ENCODE measurements at places on chromosomes 16 and 17.

- DNase-seq = no peak
These were observed 41.2 kb downstream of the NFAT5 start for GRCh38 chr16:69606985-69607384.

- DNase-seq = no peak
These were observed 172.9 kb downstream of the STX8 start for GRCh38 chr17:9402590-9403199.

DNA sequence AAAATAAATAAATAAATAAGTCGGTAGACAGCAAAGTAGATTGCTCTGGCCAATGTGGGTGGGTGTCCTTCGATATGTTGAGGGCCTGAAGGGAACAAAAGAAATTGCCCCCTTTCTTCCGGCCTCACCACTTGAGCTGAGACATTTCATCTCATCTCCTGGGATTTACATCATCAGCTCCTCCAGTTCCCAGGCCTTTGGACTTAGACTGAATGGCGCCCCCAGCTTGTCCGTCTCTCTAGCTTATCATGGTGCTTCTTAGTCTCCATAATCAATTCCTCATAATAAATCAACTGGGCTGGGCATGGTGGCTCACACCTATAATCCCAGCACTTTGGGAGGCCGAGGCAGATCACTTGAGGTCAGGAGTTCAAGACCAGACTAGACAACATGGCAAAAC, 13.8 kb upstream of the HAP1 start:
- DNase-seq = no peak

DNA sequence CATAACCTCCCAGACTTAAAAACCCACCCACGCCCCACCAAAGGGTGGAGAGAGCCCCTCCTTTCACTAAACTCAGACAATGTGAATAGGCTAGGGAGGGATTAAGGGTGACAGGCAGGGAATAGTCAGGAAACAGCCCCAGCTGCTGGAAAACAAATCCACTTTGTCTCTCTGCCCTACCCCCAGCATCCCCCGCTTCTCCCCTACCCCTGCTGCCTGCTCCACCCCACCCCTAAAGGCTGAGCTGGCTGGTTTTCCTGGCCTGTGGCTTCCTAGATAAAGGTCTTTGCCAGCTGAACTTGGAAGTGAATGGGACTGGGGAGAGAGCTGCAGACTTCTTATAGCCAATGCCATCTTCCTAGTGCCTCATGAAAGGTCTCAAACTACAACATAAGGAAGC, 15.0 kb downstream of the CAVIN1 start:
- DNase-seq = no peak

GRCh38 chr16:50531901-50532300, 16.3 kb upstream of the NKD1 start:
- DNase-seq = no peak

DNA sequence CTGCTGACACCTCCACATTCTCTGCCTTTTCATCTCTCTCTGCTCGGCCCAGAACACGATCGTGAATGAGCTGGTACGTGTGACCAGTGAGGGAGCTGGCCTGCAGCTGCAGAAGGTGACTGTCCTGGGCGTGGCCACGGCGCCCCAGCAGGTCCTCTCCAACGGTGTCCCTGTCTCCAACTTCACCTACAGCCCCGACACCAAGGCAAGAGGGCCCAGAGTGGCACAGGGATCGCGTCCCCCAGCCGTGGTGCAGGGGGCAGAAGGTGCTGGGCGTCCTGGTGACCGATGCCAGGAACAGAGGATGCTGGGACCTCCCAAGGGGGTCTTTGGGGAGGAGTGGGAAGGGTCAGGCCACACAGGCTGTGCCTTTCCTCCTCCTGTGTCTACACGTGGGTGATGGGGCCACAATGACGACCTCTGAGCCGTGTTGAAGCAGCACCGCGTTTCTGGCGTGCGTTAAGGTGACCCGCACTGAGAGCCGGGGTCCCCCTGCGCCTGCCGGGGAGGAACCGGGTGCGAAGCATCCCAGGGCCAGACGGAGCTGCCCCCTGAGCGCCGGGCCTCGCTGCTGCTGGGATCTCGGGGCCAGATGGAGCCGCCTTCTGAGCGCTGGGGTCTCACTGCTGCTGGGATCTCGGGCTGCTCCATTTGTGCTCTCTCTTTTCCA, 17.4 kb downstream of the GAA start:
- peak; percentile 31 for DNase-seq

GRCh38 chr17:40260528-40260927, 27.2 kb upstream of the CDC6 start:
- no peak for DNase-seq

GRCh38 chr16:82855471-82855870, 228.7 kb downstream of the CDH13 start:
- no peak for DNase-seq
